ENCODE measurements at places on chromosomes 2 and 18. TPM values are rescaled to one million over a fixed set of nuclear protein-coding genes. Genes with fewer than 3 reads are reported as not detected.

- H3K27me3 ChIP-seq = no peaks in the 10 kb centered on the region
- DNase-seq = no peak
- H3K4me1 ChIP-seq = no peaks in the 10 kb centered on the region
- H3K27ac ChIP-seq = no peak overlapping the region
- H3K36me3 ChIP-seq = no peaks in the 10 kb centered on the region
- H3K4me3 ChIP-seq = no peak overlapping the region
Observed at GRCh38 chr2:136495636-136496035, 269.7 kb upstream of the THSD7B start.

- H3K4me3 ChIP-seq = no peak overlapping the region
- peaks cover 81% of the 10 kb centered on the region for H3K36me3 ChIP-seq
- no peaks in the 10 kb centered on the region for H3K27me3 ChIP-seq
- no peak overlapping the region for H3K27ac ChIP-seq
Observed at GRCh38 chr2:201378496-201379397, 21.6 kb upstream of the FLACC1 start.

Gene CRYGC
- not detected for total RNA-seq

DNA sequence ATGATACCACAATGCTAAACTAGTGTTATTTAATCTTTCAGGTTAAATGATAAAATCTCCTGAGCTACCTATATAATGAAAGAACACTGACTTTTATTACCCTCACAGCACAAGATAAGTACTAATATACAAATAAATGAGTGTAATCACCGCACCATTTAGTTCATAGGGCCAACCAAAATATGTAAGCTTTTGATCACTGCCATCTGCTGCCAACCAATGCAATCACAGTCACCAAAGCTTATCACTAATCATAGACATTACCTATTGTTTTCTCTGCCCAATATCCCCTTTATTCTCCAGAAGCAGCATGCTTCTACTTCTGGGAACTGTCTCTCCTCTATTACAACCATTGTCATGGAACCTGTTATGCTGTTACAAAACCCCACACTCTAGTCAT, 151.6 kb upstream of the LRATD1 start:
- no peaks in the 10 kb centered on the region for H3K27me3 ChIP-seq
- DNase-seq = no peak
- no peaks in the 10 kb centered on the region for H3K36me3 ChIP-seq
- no peak overlapping the region for H3K4me3 ChIP-seq
- H3K4me1 ChIP-seq = no peaks in the 10 kb centered on the region

DNA sequence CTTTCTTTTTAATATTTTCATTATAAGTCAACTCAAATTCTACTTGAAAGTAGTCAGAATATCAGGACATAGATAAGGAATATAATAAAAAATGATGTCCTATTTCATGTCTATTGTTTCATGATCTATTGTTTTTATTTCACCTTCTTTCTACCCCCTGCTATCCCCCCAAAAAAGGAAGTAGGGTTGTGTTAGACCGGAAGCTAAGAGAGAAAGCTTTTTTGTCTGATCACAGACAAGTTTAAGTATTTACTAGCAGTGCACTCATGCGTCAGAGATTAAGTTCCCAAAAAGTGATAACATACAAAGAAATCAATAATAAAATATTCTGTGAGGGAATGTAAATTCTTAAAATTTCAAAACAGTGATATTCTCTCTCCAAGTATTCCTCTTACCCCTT, 447.1 kb upstream of the CNTNAP5 start:
- H3K4me1 ChIP-seq = no peaks in the 10 kb centered on the region
- H3K27ac ChIP-seq = no peak overlapping the region
- no peak for DNase-seq
